ENCODE measurements at places on chromosomes 2 and 18.
A peak's percentile ranks its signal among the peaks of the same experiment; 100 is the strongest.

DNA sequence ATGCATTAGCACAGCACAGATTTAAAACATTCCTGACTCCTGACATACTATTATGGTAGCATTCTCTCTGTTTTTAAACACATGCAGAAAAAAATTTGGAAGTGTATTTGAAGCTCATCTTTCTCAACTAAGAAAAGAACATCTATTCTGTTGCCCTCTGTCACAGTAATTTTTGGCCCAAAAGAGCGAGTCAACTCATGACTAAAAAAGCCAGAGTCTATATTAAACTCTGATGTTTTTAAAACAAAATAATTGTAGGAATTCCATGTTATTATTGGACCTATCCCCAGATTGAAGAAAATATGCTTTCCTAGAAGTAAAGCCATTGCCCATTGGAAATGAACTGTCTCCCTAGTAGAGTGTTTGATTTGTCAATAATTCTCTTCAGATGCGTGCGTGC is 96.7 kb downstream of the CRIM1 start:
- no peak for DNase-seq

DNA sequence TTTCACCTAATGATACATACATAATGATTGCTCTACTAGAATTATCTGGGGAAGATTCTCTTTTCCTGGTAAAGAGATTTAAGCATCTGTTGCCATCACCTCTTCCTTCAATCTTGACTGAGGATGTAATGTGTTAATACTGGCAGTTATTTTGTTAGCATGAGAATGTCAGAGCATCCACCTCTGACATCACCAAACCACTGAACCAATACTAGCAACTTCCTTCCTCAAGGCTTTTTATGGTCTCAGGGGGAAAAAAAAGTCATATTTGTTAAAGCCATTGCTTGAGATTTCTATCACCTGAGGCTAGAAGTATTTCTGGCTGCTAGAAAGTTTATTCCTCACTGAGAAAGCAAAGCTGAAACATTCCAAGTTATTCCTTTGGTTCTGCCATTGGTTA is 48.5 kb downstream of the DSEL start:
- no peak for DNase-seq

DNA sequence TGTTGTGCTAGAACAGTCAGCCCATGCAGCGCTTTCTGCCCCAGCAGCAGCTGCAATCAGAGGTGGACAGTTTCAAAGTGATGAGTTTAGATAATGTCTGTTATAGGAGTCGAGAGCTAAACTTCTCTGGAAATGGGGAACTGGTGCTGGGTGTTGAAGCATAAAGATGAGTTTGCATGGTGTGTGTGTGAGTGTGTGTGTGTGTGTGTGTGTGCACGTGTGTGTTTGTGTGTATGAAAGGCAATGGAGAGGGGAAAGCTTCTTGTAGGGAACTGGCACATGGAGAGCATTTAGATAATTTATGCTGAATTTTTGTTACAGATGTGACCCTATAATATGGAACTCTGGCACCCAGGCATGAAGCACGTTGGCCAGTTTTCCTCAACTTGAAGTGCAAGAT is 22.7 kb downstream of the ICOS start:
- no peak for DNase-seq

DNA sequence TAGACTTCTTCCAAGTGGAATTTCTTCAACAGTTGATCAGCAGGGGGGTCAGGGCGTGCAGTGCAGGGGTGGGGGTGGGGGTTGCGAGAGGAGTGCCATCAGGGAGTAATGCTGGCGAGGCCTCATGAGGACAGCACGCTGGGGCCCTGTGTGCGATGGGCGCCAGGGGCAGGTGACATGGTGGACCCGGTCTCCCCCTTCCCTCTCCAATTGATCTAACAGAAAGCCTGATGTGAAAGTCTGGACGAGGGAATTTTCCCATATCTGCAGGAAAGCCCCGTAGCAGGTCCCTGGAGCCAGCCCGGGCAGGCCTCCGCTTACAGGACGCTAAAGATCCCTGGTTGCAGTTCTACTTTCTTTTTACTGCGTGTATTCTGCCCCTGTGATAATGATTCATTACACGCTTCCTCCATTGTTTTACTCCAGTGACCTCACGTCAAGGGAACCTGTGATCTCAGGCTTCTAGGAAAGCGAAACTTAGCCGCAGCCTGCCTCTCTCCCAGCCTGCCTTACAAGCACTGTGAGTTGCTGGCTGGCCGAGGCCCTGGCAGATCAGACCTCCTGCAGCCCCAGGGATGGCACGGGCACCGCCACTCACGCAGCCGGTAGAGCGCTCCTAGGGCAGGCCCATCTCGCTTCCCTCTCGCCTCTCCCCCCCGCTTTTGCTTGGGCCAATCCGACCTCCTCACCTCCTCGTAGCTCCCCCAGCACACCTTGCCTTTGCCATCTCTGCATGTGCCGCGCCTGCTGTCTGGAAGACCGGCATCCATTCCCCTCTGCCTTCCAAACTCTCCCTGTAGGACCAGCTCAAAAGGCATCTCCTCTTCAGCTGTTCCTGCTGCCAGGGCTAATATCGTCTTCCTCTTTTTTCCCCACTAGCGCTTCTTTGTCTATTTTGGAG is 19.2 kb downstream of the NEURL3 start:
- DNase-seq = no peak

DNA sequence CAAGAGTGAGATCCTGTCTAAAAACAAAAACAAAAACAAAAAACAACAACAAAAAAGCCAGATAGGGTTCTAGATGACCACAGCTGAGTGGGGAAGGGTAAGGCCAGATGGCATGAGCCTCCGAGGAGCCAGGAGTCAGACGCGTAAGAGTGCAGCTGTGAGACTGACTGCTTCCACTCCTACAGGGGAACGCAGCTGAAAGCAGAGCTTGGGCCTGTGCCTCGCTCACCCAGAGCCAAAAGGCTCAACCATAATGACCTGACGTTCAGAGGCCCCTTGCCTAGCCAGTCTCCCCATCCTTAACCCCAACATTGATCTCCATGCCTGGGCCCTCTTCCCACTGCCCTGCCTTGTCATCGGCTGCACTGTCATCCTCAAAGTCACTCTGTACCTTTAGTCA is 26.5 kb upstream of the NCL start:
- DNase-seq = no peak

- DNase-seq = no peak
Observed at GRCh38 chr2:159550231-159550630, 66.1 kb downstream of the BAZ2B start.

- DNase-seq = no peak
Observed at GRCh38 chr18:50711386-50711785, 108.4 kb downstream of the MRO start.

GRCh38 chr2:38075507-38076151 is at the start of gene CYP1B1:
CYP1B1 (minus strand) TSS chr2:38076151; CDS start chr2:38075388, 763 bp downstream.
- DNase-seq = no peak

- DNase-seq = no peak
Observed at GRCh38 chr18:75320506-75320905, 107.0 kb downstream of the SMIM21 start.

GRCh38 chr2:121075641-121076497 is 209.1 kb downstream of the TFCP2L1 start:
- DNase-seq = no peak

- DNase-seq = no peak
Observed at GRCh38 chr2:9696731-9697130, 65.9 kb upstream of the YWHAQ start.

DNA sequence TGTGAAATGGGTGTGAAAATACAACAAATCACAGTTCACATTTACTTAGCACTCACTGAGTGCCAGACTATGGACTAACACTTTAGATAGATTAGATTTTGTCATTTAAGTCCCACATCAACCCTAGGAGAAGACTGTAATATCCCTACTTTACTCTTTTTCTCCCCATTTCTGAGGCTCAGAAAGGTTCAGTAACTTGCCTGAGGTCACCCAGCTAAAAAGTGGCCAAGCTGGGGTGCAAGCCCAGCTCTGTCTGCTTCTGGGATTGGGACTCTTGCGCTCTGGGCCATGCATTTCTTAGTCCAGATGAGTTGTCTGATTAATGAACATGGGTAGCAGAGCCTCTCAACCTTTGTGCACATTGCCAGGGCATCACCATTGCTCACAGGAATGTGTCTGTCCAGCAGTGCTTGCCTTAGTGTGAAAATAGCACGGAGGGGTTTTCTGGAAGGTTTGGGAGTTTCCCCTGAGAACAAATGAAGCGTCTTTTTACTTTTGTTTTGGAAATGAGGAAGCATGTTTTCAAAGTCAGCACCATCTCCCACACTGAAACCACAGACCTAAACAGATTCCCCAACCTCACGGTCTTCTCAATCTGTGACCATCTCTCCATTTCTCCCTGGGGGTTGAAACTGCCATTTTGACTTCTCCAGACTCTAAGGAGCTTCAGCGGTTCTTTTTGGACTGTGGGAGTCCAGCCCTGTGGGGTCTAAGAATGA is 31.9 kb downstream of the NRP2 start:
- DNase-seq = no peak

DNA sequence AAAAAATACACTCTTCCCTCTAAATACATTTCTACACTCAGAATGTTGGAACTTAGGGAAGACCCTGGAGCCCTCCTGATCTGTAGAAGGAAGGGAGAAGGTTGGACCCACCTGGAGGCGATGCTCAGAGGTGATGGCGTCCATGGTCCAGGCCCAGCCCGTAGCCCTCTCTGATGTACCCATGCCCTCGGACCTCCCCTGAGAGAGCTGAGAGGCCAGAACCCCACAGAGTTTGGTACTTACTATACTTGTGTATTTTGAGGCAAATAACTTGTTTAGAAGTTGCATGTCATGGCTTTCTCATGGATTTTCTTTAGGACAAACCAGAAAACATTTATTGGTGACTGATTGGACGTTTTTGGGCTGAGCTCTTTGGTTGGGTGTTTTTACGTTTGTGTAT is 10.5 kb downstream of the CTDP1 start:
- no peak for DNase-seq

DNA sequence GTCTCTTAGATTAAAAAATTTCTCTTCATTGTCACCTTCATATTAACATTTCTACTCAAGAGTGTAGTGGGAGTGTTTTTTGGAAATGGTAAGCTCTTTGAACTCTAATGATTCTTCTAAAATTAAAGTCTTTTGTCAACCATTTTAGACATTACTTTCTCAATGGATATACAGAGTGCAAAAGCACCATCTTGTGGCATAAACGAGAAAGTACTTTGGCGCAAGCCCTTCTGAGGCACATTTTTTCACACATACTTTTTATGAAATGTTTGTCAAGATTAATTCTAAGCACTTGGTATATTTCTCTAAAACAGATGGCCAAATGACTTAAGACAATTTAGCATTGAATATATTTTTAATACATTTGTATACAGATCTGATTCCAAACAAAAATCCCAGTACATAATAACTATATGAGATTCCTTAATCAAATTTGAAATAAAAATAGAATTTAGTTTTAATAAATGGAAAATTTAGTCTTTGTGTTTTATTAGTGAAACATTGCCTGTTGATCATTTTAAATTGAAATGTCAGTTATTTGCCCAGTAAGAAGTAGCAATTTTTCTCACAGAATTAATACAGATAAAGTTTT is 63.3 kb upstream of the GALNT5 start:
- no peak for DNase-seq

DNA sequence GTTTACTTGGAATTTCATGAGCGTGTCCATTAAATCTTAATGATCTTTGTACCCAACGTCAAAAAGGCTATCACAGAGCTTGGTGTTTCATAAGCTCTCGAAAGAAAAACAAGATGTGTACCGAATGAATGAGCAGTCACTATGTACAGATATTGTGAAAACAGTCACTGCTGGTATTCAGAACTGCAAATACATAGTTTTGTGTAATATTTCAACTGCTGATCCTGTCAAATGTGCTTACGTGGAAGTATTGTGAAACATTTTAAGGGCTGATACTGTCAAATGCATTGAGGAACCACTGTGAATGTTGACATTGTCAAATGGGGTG is 184.2 kb upstream of the KLHL29 start:
- DNase-seq = no peak

DNA sequence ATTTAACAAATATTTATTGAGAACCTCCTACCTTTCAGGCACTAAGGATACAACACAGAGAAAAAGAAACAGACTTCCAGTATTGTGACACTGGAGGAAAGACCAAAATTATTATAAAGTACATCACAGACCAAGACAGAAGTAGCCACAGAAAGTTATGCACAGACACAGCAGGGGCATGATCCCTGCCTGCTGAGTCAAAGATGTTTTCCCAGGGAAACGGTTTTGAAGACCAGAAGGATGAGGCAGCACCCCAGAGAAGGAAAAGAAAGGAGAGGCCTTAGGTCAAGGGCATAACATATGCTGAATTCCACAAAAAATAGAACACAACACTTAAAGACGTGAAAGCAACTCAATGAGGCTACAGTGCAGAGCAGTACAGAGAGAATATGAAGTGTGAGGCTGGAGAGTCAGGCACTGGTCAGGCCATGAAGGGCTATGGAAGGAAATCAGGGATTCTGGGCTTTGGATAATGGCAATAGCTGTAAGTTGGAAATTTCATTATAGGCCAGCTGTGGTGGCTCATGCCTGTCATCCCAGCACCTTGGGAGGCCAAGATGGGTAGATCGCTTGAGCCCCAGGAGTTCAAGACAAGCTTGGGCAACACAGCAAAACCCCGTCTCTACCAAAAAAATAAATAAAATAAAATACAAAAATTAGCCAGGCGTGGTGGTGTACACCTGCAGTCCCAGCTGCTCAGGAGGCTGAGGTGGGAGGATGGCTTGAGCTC is 8.2 kb downstream of the ADAM17 start:
- no peak for DNase-seq

GRCh38 chr2:88090446-88091283 is 23.0 kb downstream of the SMYD1 start:
- no peak for DNase-seq

DNA sequence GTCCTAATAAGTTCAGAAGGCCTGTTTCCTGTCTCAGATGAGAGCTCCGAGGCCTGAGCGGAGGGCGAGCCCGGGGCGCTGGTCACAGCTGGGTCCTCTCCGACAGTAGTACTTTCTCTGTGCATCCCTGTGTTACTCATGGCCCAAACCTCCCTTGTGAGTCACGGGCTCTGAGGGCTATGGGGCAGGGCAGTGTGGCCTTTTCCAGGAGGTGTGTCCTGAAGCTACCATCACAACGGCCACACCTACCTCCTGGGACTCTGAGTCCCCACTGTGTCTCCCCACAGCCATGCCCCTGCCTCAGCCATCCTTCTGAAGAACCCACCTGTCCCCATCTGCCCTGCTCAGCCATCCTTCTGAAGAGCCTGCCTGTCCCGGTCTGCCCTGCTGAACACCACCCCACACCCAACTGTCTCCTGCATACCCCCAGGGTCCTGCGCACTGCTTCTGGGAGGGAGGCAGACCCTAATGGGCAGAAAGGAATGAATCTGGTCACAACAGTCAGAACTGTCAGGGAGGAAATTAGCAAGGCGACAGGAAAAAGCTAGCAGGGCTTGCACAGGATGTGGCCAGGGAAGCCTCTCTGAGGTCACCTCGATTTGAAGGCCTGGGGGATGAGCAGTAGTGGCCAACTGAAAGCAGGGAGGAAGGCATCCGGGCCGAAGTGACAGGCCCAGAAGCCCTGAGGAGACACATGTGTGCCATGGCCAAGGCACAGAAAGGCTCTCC is 145.4 kb upstream of the RIOK3 start:
- no peak for DNase-seq

GRCh38 chr18:29217124-29217915 is 1040.4 kb upstream of the CDH2 start:
- DNase-seq = no peak

- DNase-seq = no peak
Observed at GRCh38 chr18:57207124-57207916, 60.4 kb downstream of the BOD1L2 start.

GRCh38 chr18:22169889-22170420 is 566 bp downstream of the GATA6 start:
- DNase-seq = no peak

GRCh38 chr2:229050133-229050532 is 221.0 kb downstream of the PID1 start:
- DNase-seq = peak; percentile 32

GRCh38 chr18:80145196-80145804 is 36.2 kb downstream of the ADNP2 start:
- DNase-seq = no peak
